ENCODE measurements at places on chromosomes 7 and 10.

DNA sequence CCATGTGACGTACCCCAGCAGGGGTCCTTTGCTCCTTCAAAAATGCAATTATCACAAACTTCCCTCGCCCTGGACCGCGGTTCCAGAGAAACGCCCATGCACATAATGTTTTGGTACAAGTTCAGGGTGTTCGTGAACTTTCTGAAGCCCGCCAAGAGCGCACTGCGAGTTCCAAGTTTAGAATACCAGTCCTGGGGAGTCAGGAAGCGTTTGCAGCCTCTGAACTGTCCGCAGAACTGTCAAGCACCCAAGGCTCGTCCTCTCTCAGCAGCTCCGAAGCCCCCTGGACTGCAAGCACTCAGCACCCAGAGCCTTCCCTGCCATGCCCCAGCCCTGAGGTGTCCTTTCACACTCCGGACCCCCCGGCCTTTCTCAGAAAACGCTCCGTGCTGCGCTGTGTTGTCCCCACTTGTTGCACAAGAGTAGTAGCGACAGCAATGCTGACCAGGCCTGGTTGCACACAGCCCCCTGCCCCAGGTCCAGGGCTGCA, 30.3 kb downstream of the CALML3 start:
- DNase-seq, result no peak

GRCh38 chr10:67622511-67622910, 73.5 kb downstream of the CTNNA3 start:
- no peak for DNase-seq

DNA sequence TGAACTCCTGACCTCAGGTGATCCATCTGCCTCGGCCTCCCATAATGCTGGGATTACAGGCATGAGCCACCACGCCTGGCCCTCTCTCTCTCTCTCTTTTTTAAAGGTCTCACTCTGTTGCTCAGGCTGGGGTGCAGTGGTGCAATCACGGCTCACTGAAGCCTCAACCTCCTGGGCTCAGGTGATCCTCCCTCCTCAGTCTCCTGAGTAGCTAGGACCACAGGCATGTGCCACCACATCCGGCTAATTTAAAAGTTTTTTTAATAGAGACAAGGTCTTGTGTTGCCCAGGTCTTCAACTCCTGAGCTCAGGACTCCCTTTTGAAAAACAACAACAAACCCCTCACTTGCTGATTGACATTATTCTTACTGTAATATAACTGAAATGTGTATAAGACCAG, 11.6 kb downstream of the PALD1 start:
- no peak for DNase-seq

DNA sequence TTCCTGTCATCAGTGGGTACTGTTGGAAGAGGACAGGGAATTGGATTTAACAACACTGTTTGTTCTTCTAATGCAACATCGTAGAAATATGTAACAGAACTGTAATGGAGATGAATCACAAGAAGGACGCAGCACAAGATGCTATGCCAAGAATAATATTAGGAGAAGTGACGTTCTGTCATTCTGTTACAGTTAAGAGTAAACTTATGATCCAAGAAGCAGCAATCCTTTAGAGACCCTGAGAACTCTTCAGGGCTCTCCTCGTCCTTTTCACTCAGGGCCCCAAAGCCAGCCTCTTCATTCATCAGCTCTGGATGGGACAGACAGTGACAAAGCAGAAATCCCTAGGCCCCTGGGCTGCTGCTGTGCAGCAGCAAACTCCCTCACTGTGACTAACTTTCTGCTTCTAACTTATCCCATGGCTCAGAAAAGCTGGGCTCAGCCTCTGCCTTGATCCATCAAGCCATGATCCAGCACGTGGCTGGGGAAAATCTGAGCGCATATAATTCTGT, 8.7 kb upstream of the IL6 start:
- no peak for DNase-seq

DNA sequence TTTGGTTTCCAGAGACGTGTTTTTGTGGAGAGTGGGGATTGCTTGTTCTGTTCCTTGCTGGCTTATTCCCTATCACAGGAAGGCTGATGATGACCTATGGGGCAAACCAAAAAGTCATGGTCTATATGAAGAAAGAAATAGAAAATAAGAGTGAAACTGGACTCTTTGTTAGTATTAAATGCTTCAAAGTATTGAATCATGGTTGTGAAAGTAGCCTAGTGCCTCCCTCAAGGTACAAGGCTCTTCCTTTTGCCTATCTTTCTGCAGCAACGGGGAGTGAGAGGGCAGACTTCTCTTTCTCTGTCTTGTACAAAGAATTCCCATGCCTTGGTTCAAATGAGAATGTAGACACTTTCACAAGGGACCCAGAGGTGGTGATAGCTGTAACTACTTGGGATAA, 9.0 kb downstream of the MEST start:
- DNase-seq, result no peak

GRCh38 chr10:74417397-74417796, 266.4 kb downstream of the ADK start:
- peak; percentile 3 for DNase-seq

DNA sequence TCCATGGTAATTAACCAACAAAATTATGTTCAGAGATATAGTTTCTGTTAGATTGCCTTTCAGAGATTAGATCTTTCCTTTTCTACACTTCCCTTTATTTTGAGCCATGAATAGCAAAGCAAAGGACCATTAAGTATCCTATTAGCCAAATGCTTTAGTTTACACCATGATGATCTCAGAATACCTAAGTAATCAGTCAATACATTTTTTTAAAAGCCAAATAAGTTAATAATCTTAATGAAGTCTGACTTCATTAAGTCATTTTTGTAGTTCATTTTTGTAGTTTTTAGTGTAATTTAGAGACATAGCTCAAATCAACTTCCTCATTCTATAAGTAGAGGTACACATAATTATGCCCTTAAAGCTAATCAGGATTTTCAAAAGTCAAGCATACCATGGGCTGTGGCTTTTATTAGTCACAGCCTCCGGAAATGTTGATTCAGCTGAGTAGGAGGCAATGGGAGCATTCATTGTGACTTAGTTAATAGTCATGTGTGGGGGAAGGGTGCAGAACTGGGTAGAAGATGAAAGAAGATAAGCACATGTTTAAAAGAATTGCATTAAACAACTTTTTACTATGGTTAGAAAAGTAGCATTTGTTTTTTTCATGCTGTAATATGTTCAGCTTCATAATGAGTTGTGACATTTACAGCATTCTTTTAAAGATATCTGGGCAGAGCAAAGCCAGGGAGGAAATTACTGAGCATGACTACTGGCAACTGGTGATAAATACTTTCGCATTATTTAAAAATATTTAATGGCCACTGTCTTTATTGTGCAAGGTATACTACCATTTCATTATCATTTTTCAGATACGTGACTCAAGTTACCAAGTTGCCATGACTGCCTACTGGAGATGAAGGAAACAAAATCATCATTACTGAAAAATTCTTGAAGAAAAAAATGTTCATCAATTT, 57.3 kb upstream of the CCDC71L start:
- no peak for DNase-seq

- DNase-seq, result no peak
Measured at GRCh38 chr7:36972140-36972518, 247.8 kb upstream of the AOAH start.

GRCh38 chr7:14720785-14721184, 181.8 kb downstream of the DGKB start:
- no peak for DNase-seq

- DNase-seq, result no peak
Measured at GRCh38 chr10:1483246-1483645, 254.1 kb downstream of the ADARB2 start.

DNA sequence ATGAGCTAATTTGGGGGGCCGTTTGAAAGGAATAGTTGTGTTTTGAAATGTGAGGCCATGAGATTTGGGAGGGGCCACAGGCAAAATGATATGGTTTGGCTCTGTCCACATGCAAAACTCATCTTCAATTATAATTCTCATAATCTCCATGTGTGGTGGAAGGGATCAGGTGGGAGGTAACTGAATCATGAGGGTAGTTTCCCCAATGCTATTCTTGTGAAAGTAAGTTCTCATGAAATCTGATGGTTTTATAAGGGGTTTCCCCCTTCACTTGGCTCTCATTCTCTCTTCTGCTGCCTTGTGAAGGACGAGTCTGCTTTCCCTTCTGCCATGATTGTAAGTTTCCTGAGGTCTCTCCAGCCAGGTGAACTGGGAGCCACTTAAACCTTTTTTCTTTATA, 490.8 kb upstream of the GRM3 start:
- no peak for DNase-seq

DNA sequence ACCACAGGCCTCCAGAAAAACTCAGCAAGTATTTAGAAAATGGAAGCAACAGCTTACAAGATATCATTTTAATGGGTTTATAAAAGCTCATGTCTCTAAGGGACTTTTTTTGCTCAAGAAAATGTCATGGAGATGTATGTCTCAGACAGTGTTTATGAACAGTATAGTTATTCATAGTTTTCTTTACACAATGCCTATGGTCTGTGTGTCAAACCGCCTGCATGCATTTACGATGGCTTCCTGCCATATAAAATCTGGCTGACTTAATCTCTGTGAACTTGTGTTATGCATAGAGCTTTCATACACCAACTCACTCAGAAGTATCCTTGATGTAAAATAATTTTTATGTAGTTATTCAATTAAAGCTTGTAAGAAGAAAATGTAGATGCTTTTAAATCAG, 1314.2 kb upstream of the LRRTM3 start:
- no peak for DNase-seq

DNA sequence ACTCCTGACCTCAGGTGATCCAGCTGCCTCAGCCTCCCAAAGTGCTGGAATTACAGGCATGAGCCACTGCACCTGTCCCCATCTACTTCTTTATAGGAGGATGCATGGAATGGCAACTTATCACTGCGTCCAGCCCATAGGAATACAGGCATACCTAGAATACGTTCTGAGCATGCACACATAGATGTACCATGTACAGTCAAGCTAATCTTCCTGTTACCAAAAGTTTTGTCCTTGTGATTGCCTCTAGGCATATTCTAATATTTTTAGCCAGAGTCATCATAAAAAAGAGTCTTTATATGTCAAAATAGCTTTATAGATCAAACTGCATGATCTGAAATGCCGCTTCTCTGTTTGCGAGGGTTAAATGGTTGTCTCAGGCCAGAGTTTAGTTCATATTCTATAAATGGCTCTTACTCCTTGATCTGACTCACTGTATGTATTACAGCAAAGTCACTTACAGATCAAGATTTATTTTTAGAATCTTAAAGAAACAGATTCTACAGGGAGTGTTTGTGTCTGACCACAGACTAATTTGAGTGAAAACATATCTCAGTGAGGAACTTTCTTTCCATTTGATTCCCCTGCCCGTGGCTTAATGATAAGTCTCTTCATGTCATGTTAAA, 210.9 kb downstream of the CREB5 start:
- no peak for DNase-seq

DNA sequence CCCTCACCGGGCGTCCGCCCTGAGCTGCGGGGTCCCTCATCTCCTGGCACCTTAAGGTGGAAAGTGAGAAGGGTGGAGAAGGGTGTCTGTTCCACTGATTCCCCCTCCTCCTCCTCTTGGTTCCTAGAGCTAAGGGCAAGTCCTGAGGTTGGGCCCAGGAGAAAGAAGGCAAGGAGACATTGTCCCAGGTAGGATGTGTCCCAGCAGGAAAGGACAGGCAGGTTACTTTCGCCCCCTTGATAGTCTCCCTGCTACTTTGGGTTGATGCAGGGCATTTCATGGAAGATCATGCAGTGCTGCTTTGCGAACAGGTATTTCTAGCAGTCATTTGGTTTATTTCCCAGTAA, 582 bp downstream of the STEAP2 start:
- peak; percentile 39 for DNase-seq

- DNase-seq, result no peak
Measured at GRCh38 chr10:96138102-96138501, 8.0 kb downstream of the ZNF518A start.

DNA sequence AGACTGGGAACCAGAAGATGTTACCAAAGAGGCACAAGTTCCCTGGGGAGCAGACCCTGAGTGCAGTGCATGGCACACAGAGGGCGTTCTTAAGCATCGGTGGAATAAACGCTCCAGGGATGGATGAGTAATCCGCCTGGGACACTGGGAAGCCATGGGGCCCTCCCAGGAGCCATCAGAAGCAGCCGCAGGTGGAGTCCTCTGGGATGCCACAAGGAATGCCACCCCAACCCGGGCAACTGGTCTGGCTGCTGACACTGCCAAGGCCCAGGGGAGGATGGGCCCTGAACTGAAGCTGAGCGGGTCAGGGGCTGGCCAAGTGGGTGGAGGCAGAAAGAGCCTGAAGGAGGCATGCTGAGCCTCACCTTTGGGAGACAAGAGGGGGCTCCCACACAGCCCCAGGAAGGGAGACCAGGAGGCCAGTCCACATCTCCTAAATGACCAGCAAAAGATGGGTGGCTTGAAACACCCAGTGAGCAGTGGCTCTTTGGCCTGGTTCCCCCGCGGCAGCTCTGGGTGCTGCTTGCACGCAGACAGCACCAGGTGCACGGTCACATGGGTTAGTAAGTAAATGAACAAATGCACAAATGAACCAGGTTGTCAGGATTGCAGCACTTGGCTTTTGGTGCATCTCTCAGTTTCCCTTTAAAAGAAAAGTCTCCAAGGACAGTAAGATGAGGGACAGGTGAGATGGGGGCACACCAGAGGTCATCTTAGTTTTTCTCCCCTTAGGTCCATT, 141.3 kb upstream of the ZMIZ1 start:
- DNase-seq, result no peak

DNA sequence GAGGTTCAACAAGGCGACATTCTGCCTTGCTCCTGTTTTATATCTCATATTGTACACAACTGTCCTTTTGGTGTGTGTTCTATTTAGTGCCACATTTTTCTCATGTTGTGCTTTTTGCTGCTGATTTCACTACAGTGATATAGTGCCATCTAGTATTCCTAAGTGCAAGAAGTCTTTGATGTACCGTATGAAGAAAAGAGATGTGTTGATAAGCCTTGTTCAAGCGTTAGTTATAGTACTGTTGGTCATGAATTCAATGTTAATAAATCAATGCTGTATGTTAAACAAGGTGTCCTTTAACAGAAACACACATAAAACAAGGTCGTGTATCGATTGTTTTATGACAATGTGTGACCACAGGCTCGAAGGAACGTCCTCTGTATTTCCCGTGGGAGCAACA, 939.4 kb downstream of the GATA3 start:
- DNase-seq, result no peak

DNA sequence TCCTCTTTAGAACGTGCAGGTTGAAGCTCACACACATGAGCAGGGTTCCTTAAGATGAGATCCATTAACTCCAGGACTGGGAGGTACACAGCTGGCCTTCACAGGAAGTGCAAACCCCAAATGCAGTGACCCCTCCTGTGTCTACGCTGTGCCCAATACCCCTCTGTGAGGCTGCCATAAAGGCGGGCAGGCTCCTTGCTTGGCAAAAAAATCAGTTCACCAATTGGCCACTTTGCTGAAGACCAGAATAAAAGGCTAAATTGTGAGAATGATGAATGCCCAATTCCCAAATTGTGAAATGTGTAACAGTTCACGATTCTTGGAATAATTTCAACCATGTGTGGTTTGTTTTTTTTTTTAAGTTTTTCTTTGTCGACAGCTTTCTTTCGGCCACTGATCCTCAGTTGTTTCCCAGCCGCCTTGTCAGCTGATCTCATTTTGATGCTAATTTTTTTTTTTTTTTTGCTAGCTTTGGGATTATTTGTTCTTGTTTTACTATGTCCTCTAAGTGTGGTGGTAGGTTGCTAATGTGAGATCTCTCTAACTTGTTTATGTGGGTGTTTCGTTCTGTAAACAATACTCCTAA, 101.9 kb upstream of the PRSS58 start:
- DNase-seq, result no peak
